ENCODE measurements at places on chromosomes 11 and 22.

DNA sequence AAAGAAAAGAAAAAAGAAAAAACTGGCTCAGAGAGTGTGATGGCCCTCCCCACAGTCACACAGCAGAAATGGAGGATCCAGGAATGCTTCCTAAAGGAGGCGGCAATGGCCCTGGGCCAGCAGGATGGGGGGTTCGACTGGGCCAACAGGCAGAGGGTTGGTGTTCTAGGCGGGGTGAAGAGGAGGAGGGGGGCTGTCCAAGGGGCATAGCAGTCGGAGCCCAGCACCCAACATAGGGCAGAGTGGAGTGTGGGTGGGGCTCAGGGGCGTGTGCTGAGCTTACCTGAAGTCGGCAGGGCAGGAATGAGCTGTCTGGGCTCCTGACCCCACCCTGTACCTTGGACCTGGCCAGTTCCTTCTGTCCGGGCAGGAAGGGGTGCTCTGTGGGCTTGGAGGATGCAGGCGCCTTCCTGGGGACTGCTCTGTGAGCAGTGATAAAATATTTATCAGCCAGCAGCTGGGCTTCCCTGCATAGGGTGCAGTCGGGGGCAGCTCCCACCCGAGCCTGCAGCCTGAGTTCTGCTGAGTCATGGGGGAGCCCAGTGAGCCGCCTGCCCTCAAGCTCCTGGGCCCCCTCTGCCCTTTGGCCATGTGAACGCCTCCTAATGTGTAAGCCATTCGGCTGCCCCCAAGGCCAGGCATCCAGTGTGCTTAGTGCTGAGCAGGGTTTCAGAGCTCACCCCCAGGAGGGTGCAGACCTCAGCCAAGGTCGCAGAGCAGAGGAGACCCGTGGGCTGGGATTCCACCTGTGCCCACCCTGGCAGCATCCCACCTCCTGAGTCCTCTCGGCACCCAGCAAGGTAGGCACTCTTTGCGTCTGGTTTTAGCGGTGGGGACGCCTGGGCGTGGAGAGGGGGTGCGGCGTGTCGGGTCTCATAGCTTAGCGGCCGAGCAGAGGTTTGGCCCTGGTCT is 25.3 kb upstream of the PRR5 start:
- no peak for DNase-seq

- no peak for DNase-seq
These were observed 1.8 kb downstream of the LRRC10B start for GRCh38 chr11:61510166-61510919.

GRCh38 chr11:34893416-34893815 is 22.8 kb downstream of the APIP start:
- no peak for DNase-seq

DNA sequence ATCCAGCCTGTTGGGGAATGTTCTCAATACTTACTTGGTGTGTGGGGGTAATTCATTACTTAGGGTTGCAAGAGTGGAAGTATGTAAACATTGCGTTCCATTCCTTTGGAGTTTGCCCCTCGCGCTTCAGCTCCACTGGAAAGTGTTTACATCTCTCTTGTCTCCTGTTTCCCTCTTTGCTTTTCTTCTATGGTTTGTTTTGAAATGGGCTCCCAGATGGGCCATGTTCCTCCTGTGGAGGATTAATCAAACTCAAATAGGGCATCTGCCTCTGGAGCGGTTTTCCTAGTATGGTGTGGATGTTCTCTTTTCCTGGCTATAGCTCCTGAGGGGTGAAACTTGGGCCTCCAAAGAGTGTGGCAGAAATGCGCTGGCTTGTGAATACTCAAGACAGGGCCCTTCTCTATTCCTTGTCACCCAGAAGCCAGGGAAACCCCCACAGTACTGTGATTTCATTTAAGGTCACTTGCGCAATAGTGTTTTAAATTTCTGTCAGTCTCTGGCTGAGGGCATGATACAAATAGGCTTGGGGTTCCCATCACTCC is 51.9 kb downstream of the CD44 start:
- DNase-seq = no peak

DNA sequence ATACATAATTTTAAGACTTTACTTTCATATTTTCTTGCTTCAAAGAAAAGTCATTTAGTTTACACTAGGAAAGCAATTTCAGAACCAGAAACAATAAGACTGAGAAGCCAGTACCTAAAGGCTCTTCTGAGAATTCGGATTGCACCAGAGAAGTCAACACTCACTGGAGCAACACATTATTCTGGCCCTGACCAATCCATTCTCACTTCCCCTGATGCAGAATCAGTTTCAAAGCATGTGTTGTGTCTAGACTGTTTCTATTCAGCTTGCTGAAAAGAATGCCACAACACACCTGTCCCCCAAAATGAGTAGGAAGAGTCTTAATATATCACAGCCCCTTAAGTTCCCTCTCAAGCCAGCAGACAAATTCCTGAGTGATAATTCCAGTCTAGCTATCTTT is 1074.3 kb upstream of the TENM4 start:
- DNase-seq = no peak

DNA sequence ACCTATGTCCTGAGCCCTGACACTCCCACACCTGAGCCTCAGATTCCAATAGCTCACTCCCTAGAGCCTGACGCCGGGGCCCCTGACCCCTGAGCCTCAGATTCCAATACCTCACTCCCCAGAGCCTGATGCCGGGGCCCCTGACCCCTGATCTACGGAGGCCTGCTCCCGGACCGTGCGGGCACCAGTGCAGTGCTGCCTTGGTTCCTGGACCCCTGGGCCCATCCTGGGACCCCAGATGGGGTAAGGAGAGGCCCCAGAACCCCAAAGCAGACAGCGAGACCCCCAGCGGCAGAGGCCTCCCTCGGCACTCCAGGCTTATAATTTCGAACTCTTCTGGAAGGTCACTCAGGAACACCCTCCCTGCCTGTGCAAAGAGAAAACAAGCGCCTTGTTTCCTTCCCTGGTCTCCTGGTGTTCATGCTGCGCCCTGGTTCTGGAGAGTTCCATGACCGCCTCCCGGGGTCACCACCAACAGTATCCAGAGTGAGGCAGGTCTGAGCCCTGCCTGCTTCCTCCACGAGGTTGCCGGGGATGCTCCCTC is 7.5 kb downstream of the SUSD2 start:
- no peak for DNase-seq

DNA sequence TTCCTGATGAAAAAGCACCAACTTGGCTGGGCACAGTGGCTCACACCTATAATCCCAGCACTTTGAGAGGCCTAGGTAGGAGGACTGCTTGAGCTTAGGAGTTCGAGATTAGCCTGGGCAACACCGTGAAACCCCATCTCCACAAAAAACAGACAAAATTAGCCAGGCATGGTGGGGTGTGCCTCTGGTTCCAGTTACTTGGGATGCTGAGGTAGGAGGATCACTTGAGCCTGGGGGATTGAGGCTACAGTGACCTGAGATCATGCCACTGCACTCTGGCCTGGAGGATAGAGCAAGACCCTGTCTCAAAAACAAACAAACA is 3.0 kb downstream of the HPS4 start:
- DNase-seq = no peak

- DNase-seq = no peak
These were observed 11.5 kb downstream of the C1QTNF6 start for GRCh38 chr22:37176464-37177061.

GRCh38 chr11:68446046-68446725 is 14.4 kb upstream of the PPP6R3 start:
- DNase-seq = no peak

DNA sequence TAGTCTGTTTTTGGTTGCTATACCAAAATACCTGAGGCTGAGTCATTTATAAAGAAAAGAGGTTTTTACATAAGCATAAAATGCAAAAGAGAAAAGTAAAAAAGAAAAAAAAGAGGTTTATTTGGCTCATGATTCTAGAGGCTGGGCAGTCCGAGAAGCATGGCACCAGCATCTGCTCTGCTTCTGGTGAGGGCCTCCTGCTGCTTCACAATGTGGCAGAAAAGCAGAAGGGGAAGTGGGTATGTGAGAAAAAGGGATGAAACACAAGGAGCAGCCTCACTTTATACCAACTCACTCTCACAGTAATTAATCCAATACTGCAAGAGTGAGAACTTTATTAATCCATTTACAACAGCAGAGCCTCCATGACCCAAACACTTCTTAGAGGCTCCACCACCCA is 47.1 kb downstream of the MTNR1B start:
- DNase-seq = no peak

DNA sequence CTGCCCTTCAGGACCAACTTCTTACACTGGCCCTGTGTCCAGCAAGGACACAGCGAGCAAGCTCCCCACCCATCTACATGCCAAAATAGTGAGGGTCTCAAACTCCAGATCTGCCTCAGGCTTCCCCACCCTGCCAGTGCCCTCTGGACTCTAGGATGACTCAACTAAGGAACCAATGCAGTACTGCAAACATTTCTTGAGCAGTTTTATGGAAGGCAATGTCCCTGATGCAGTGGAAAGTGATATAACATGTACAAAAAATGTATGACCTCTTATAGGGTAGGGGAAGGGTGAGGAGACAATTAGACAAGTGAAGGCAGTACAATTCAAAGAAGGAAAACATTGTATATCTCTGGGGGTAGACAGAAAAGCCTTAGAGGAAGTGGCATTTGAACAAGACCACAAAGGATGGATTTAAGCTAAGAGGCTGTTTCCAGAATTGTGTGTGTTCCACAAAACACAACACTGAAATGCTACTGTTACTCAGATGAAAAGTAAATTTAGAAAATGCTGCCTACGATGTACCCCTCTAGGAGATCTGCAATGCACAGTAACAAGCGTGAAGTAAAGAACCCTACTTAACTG is 47.3 kb downstream of the RAB30 start:
- no peak for DNase-seq

DNA sequence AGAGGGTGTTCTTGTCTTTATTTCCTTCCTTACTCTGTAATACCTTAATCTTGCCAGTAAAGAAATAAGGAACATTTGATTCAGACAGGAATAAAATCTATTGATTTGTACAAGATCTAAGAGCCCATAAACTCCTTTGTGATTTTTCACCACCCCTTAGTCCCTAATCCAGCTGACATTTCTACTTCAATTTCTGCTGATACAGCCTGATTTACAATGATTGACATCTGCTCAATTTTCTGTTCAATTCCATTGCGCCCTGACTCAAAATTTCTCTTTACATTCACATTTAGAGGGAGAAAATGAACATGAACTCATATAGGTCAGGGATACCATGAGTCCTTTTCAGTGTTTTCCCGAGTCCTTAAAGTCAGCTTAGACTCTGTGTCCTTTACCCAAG is 27.2 kb upstream of the TMEM123 start:
- no peak for DNase-seq

DNA sequence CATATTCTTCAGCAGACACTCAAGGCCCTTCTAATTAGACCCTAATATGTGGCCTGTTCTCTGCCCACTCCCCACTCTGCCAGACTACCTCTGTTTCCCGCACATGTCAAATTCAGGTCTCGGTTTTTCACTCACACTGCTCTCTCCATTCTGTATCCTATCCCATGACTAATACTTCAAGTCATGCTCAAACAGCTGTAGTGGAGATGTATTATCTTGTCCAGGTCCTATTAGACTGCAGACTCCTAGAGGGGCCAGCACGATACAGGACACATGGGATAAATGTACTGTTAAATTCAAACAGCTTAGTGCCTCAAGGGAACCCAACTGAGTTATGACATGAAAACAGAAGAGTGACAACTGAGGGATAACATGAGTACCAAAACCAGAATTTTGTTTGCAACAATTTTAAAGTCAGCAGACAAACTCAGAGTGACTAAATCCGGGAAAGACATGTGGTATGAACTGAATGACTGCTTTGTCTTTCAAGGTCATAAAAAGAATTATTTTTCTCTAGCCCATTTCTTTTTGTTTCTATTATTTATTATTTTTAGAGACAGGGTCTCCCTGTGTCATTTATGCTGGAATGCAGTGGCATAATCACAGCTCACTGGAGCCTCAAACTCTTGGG is 20.5 kb downstream of the ATP6V1E1 start:
- no peak for DNase-seq

DNA sequence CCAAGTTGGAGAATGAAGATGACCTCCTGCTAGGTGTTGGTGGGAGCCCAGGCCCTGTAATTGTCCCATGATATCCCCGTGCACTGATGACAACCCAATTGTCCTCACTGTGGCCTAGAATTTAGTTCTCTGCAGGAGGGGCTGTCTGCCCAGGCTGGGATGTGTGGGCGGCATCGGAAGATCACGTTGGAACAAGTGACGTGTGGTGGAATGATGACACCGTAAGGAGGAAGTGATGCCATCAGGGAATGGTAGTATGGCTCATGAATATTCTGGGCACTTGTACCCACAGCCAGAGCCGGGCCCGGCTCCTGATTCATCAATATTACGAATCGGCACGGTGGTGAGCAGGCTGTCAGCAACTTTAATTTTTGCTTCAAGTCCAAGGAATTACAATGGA is 111.6 kb downstream of the MIAT start:
- no peak for DNase-seq

DNA sequence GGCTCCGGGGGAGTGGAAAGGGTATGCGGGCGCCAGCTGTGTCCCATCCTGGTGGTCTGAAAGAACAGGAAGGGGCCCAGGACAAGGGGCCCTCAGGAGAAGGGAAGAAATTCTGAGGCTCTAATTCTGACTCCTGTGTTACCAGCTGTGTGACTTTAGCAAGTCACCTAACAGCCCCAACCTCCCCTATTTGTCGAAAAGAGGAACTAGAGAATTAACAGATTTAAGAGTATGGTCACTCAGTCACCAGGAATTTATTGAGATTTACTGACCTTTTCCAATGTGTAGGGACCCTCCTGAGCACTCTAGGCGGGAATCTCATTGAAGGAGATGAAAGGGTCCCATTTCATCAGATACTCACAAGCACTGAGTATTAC is 14.6 kb downstream of the RPS6KA4 start:
- DNase-seq = no peak

DNA sequence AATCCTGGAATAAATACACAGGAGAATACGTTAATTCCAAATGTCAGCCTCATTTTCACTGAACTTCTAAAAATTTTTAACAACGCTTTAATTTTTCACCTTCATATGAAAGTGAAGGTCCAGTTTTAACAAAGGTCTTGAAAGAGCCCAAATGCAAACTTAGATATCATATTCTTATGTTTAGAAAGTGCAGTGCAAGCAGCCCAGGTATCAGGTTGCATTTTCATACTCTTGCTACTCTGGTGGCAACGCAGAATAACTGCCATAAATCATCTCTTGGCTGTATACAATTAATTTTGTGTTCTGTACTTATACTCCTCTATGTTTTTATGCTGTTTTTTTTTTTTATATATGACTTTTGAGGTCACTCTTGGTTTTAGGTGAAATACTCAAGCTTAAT is 496.7 kb upstream of the ARHGAP42 start:
- DNase-seq = no peak

DNA sequence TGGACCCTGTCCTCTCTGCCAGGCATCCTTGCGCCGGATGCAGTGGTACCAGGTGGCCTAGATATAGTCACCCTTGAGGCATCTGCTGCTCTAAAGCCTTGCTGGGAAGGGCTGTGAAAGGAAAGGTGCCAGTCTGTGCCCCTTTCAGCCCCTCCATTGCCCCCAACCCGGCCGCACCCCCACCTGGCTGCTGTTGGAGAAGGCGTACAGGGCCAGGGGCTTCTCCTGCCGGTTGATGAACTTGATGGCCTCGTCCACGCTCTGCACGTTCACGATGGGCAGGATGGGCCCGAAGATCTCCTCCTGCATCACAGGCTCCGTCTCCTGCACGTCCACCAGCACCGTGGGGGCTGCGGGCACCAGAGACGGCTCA is 10.2 kb downstream of the ALDH3B2 start:
- no peak for DNase-seq

Data from DMS79 (cell line).